ENCODE measurements at places on chromosomes 11 and 22. TPM values are rescaled to one million over a fixed set of nuclear protein-coding genes. Genes with fewer than 3 reads are reported as not detected.

Gene MYH9
- 7.1 TPM for polyA plus RNA-seq

Gene SLC15A3
- polyA plus RNA-seq = not detected

Gene C11orf91
- not detected for polyA plus RNA-seq

Gene MYO7A
- 0.30 TPM for polyA plus RNA-seq

Gene CATSPER1
- polyA plus RNA-seq = not detected

Gene GSTT2
- polyA plus RNA-seq = not detected

Gene CUL5
- 37.0 TPM for polyA plus RNA-seq

Gene ZNF280B
- 2.3 TPM for polyA plus RNA-seq

Gene OR10D3
- polyA plus RNA-seq = not detected

Gene GPR83
- 0.74 TPM for polyA plus RNA-seq

Gene SORL1
- polyA plus RNA-seq = 6.5 TPM

Gene RHOD
- polyA plus RNA-seq = 0.28 TPM

Gene EMSY
- polyA plus RNA-seq = 25.0 TPM

Gene OLFML1
- not detected for polyA plus RNA-seq

Gene PDE2A
- 18.6 TPM for polyA plus RNA-seq

Gene KAT5
- 102 TPM for polyA plus RNA-seq

Data from neural cell (in vitro differentiated cells).